Brain (organoid and tissue), 16 donors: ENCODE measurements at places on chromosomes 7 and 10. TPM values are rescaled to one million over a fixed set of nuclear protein-coding genes. Genes with fewer than 3 reads are reported as not detected.
A peak's percentile ranks its signal among the peaks of the same experiment; 100 is the strongest.

The TMEM229A gene
- polyA plus RNA-seq: 1.9 TPM

The CDK14 gene
- 13.5 TPM for polyA plus RNA-seq

- peak; percentile 16 for DNase-seq
Measured at GRCh38 chr7:51356849-51357516, 40.4 kb upstream of the COBL start.

DNA sequence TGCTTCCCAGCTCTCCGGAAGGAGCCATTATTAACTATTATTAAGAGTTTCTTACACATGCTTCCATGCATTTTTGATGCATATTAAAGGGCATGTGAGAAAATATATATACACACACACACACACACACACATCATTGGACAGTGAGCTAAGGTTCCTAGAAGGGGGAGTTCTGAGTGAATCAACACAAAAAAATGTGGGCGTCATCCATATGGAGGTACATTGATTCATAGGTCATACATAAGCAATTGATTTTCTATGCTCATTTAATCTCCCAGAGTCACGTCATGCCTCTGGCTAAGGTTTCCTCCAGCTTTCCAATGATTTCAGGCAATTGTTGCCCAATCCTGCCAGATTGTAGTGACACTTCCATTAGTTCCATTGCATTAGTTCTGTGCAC, 269.4 kb downstream of the DNAJB9 start:
- no peak for DNase-seq

The CH25H gene
- 1.3 TPM for polyA plus RNA-seq

The SLC12A9 gene
- 15.7 TPM for polyA plus RNA-seq

The GIMAP4 gene
- 8.7 TPM for polyA plus RNA-seq

- DNase-seq: peak; percentile 59
Measured at GRCh38 chr7:56092789-56093531, at the start of gene PHKG1. Gene PHKG1, minus strand, starts transcription at chr7:56092952. Its CDS starts 4,011 bp downstream, at chr7:56088941.

The AOAH gene
- 2.6 TPM for polyA plus RNA-seq

DNA sequence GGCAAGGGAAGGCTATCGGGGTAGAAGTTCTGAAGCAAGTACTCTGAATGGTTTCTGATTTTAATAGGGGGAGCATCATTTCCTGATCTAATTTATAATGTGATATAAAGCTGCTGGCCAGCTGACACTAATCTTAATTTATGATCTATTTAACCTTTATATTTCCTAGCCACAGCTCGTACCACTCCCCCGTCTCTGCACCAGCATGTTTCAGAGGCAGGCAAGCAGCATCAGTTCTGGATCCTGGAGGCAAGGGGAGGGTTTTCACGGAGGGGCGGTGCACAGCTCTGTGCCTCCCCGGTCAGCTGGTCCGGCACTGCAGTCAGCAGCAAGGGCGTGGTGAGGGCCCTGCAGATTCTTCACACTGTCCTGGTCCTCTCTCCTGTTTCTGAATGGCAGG, 30.0 kb downstream of the MGMT start:
- no peak for DNase-seq

- no peak for DNase-seq
Measured at GRCh38 chr7:821688-822087, 10.6 kb upstream of the SUN1 start.

DNA sequence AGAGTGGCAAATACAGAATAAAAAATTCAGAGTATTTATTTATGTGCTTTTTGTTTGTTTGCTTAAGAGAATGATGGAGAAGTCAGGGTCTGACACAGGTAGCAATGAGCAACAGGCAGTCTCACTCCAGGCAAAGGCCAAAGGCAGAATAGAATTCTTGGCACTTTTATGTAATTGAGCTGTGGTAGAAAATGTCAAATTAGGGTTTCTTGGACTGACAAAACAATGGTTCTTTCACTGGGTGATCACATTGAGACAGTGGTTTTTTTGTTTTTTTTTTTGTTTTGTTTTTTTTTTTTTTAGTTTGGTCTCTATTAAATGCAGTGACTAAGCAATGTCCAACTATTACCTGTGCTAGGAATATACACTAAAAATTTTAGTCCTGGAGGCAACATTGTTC, 27.4 kb downstream of the POM121L12 start:
- no peak for DNase-seq

The ASB10 gene
- not detected for polyA plus RNA-seq

GRCh38 chr10:70737250-70737649, 47.9 kb downstream of the TBATA start:
- DNase-seq: no peak

GRCh38 chr10:123997013-123997412, 96.4 kb downstream of the CHST15 start:
- no peak for DNase-seq

The ARHGAP22 gene
- 8.7 TPM for polyA plus RNA-seq

The TLX1 gene
- polyA plus RNA-seq: not detected

- DNase-seq: no peak
Measured at GRCh38 chr7:151796091-151796870, 80.6 kb downstream of the PRKAG2 start.

DNA sequence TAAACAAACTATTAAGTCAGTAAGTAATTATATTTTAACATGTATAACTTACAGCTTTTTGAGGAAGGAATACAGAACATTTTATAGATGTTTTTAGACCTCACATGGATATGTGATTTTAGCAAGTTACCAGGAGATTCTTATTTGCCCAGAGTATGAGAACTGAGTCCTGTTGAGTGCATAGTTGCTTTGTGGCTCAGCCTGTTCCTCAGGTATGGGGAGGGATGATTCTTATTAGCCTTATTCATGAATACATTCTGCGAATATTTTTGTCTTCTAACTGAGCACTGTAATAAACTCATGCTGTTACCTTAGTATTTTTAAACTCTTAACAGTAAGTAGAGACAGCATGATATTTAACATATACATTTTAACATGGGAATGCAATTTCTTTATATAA, 17.9 kb downstream of the BTAF1 start:
- no peak for DNase-seq

GRCh38 chr10:24303522-24304310, 94.8 kb downstream of the KIAA1217 start:
- DNase-seq: peak; percentile 40

DNA sequence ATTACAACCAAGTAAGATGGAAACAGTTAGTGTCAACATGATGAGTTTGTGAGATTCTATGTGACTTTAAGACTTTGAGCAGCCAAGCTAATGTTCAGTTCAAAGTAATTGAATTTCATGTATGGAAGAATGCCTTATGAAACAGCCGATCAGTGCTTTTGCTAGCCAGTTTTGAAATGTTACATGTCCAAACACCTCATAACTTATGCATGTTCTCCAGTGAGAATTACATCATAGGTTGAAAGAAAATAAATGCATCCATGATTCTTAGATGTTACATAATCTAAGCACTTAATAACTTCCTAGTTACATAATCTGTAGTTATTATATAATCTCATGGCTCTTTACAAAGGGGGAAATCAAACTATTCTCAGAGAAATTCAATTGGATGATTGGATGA, 211.3 kb downstream of the BICC1 start:
- DNase-seq: no peak

GRCh38 chr10:77602231-77602912, 35.2 kb downstream of the KCNMA1 start:
- DNase-seq: no peak

- DNase-seq: peak; percentile 66
Measured at GRCh38 chr7:99029466-99030435, 114.2 kb downstream of the SMURF1 start.

The ELFN1 gene
- 1.2 TPM for polyA plus RNA-seq

- no peak for DNase-seq
Measured at GRCh38 chr7:106773228-106773627, 91.9 kb upstream of the PIK3CG start.

DNA sequence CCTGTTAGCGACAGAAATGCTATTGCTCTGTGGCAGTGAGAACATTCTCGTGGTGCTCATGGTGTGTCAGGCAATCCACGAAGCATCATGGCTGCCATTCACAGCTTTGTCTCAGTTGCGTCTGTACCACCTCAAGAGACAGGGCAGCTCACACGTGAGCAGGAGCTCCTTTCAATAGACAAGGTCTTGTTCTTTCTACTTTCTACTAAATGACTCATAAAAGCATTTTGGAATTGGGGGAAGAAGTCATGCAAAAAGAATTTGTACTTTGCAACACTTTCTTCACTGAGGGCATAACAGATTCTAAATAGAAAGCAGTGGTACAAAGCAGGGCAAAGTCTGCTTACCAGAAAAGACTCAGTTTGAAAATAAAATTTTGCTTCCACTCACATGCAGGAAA, 638.5 kb downstream of the PHTF2 start:
- no peak for DNase-seq

DNA sequence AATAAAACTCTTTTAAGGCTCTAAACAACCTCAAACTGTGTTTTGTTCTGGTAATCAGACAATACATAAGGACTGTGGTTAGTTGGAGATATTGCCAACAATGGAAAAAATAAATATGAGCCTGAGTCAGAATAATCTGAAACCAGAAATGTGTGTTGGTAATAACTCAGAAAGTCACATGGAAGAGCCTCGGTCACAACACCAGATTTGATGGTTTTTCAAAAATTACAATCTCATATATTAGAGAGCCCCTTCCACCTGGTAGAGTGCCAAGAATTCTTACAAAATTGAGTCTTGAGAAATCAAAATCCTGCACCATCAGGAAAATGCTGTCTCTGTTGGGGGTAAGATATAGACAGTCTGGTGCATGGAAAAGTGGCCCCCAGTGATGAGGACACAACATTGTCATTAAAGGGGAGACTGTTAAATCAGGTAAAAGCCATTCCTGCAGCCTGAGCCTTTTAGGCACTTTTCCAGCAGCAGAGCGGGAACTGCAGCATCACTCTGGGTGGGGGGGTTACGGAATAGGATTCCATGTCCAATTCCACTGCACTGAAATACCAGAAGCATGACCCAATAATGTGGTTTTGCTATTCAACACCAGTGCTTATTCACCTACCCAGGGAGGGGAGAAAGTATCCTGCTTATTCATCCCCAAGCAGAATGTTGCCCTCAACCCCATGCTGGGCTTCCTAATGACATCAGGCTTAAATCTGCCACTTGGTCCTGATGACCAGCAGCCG, 9.5 kb upstream of the ADAM12 start:
- no peak for DNase-seq

GRCh38 chr10:44294726-44295412, 90.0 kb downstream of the CXCL12 start:
- DNase-seq: no peak

- DNase-seq: no peak
Measured at GRCh38 chr10:125008689-125009638, 67.0 kb downstream of the ZRANB1 start.

- DNase-seq: peak; percentile 89
Measured at GRCh38 chr10:98045785-98046389, 15.5 kb upstream of the CRTAC1 start.

The CTTNBP2 gene
- 3.2 TPM for polyA plus RNA-seq

DNA sequence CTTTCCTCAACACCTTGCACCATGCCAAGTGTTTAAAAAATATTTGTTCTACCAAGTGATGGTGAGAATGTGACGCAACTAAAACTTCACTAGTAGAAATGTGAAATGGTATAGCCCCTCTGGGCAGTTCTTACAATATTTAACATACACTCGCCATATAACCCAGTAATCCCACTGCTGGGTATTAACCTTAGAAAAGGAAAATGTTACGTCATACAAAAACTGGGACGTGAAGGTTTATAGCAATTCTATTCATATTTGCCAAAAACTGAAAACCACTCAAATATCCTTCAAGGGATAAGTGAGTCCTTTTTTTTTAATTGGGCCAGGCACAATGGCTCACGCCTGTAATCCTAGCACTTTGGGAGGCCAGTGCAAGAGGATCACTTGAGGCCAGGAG, 279.3 kb downstream of the SKIDA1 start:
- no peak for DNase-seq

- DNase-seq: no peak
Measured at GRCh38 chr10:95169522-95169921, 24.5 kb upstream of the ACSM6 start.

DNA sequence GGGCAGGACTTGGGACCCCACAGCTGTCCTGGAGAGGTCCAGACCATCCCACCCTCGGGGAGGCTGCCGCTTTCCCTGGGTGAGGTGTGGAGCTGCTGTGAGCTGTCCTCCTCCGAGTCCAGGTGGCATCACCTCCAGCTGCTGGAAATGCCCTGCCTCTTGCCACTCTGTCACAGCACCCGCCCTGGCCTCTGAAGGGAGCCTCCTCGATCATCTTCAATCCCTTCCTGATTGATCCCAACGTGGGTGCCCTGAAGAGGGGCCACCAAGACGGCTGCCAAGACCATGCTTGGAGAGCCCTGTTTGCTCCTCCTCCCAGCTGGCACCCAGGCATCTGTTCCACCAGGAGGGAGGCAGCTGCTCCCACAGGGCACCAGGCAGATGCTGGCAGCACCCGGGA, 4.6 kb downstream of the C10orf105 start:
- no peak for DNase-seq

DNA sequence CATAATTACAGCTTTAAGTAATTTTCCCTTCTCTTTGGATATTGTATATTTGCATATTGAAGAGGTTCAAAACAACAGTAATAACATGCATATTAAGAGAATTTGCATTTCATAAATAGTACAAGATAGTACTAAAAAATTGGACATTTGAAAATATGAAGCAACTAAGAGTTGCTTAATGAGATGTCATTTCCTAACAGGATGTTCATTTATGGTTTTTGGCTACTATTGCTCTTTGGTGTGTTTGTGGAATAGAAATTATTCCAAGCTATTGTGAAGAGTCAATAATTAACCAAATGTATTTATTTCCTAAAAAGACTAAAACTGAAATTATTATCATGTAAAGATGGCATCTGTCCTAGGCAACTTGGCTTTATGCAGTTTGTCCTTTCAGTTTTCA, 4.1 kb upstream of the SGCE start:
- no peak for DNase-seq

DNA sequence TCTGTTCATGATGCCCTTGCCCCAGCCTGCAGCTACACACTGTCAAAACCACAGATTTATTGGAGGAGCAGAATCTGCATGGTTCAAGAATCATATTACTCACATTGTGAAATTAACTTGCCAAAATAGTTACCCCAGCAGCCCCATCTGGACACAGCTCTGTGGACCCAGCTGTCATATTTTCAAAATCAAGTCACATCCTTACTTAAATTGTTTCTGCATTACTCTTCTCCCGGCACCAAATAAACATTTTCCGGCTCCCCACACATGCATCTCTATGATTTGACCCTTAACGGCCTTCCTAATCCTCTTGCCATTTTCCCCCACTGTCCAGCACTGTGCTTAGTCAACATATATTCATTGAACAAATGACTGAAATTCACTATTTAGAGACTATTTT, 43.8 kb upstream of the GPR26 start:
- no peak for DNase-seq

- DNase-seq: no peak
Measured at GRCh38 chr7:54967377-54967776, 51.4 kb upstream of the EGFR start.

DNA sequence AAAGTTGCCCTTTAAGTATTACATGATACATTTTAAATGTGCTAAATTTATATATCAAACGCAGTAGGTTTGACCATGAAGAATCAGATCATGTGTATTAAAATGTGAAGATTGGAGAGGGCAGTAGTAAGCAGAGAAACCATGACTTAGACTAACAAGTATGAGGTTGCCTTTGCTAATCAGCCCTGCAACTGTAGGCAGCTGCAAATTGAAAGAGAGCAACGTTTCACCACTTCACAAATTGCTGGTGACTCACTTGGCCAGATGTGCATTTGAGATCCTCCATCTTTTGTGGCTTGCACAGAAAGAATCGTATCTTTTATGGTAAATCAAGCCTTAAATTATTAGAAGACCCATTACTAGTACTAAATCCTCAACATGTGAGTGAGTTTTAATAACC, 10.1 kb upstream of the SEMA3A start:
- DNase-seq: no peak

The GPR26 gene
- 0.59 TPM for polyA plus RNA-seq
